Breast epithelium (tissue), 4 donors: ENCODE measurements at places on chromosomes 7 and 10. TPM values are rescaled to one million over a fixed set of nuclear protein-coding genes. Genes with fewer than 3 reads are reported as not detected.

GRCh38 chr7:112143582-112143981, 62.6 kb downstream of the DOCK4 start:
- no peak for DNase-seq

DNA sequence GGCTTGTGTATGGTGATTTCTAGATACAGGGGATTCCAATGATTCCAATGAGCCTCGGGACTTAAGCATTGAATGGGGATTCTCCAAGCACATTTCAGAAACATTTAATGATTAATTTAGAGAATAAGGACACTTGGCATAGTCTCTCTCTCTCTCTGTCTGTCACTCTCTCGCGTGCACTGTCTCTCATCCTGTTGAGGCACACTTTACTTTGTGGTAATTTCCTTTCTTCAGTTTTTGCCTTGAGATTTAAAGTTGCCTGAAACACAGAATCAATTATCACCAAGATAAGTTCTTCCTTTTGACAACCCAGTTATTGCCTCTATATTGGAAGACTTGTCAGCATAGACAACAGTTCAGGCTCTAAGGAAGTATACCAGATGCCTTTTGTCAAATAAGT, 131.6 kb downstream of the ARID5B start:
- DNase-seq: no peak

DNA sequence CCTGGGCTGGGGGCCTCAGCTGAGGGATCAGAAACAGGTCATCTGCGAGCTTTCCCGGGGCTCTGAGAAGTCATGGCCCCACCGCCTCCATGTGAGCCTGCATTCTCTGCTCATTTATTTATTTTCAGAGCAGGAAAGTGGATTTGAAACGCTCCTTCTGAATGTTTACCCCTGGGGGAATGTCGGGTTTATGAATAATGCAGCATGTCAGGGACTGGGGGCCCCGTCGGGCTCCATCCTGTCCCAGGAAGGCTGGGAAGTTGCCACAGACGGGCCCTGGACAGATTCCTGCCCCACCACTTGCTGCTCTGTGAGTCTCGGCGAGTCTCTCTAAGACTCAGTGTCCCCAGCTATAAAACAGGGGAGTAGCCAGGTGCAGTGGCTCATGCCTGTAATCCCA, 11.9 kb upstream of the GTF2IRD1 start:
- DNase-seq: no peak

DNA sequence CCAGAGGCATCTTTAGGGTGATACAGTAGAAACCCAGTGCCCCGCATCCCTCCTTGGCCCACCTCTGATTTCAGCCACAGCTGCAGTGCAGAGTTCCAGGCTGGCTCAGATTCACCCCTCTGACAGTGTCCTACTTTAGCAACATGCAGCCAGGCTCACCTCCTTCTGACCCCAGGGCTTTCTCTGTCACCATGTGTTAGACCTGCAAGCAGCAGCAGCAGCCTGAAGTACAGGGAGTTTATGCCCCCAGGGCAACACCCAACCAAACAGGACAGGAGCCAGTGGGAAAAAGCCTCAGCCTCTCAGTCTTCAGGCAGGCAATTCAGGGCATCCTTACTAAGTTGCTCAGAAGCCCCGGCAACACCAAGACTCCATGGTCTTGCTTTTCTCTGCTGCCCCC, 109.0 kb upstream of the PLXNA4 start:
- DNase-seq: no peak

- DNase-seq: no peak
Observed at GRCh38 chr10:125846894-125847293, 23.5 kb downstream of the BCCIP start.

DNA sequence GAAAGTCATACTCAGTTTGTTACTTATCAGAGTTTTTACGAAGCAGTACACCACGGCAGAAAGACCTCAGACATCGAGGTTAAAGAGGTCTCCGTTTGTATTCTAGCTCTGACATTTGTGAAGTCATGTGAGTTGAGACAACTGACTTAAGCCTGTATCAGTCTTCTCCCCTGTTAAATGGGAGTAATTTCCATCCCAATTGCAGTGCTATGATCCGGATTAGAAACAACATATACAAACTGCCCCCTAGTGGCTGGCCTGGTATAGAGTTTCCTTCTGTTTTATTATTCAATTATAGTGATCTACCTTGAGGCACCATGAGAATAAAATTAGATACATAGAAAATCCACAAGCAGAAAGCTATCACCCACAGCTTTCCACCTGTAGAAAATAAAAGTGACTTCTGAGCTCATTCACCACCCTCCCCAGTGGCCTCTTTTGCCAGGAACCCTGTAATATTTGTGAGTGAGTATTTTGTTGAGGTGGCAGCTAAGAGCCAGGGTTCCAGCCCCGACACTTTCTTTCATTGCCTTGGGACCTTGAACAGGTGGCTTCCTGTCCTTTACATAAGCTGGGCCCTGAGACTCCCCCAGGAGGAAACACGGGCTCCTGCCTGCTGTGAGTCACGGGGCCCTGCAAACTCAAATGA, 607.2 kb upstream of the MGMT start:
- DNase-seq: no peak

The TAS2R41 gene
- not detected for total RNA-seq

The EBLN1 gene
- total RNA-seq: not detected

GRCh38 chr7:14886533-14886932, 16.0 kb downstream of the DGKB start:
- no peak for DNase-seq

DNA sequence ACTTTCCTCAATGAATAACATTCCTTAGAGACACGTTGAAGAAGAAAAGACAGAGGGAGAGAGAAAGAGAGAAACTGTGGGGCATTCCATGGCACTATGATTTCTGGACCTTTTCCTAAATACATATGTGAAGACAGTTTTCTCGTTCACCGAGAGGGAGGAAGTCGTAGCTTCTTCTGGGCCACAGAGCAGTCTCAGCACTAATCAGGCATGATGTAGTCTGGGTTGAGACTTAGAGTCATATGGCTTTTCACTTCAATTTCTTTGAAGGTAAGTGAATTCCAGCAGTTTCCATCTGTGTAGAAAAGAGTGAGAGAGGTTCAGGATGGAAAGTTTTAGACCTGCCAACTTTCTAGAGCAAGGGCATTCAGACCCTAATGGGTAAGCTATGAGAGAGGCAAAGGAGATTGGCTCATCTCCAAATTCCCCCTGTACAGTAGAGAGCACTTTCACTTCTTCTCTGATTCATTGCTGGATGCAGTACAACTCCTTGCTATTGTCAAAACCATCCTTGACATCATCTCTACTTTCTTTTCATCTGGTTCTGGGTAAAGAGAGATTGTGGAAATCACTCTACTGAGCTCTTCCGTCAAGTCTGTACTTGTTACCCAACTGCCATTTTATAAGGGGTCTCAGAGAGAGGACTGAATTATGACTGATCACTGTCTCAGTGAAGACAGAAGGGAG, 31.5 kb upstream of the OR9A4 start:
- no peak for DNase-seq

The SLIT1 gene
- 0.44 TPM for total RNA-seq

The FAM13C gene
- total RNA-seq: 17.8 TPM

DNA sequence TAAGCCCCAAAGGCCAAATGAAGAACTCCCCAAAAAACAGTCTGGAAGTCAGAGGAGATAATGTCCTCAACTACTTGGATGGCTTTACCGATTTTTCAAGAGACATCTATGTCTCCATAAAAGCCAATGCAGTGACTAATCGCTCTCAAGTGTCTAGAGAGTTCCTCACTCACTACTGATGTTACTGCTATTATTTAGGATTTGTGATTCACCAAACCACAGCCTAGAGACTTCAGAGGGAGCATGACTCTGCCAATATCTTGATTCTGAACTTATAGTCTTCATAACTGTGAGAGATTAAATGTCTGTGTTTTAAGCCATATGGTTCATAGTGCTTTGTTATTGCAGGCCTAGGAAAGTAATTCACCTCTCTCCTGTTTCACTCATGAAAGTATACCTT, 160.2 kb downstream of the IPMK start:
- no peak for DNase-seq
